ENCODE measurements at places on chromosomes 1 and 21.

GRCh38 chr1:203797948-203798655 is 2.7 kb downstream of the ZBED6 start:
- DNase-seq = peak; percentile 59

- no peak for DNase-seq
Measured at GRCh38 chr1:165856606-165857005, 29.2 kb downstream of the UCK2 start.

DNA sequence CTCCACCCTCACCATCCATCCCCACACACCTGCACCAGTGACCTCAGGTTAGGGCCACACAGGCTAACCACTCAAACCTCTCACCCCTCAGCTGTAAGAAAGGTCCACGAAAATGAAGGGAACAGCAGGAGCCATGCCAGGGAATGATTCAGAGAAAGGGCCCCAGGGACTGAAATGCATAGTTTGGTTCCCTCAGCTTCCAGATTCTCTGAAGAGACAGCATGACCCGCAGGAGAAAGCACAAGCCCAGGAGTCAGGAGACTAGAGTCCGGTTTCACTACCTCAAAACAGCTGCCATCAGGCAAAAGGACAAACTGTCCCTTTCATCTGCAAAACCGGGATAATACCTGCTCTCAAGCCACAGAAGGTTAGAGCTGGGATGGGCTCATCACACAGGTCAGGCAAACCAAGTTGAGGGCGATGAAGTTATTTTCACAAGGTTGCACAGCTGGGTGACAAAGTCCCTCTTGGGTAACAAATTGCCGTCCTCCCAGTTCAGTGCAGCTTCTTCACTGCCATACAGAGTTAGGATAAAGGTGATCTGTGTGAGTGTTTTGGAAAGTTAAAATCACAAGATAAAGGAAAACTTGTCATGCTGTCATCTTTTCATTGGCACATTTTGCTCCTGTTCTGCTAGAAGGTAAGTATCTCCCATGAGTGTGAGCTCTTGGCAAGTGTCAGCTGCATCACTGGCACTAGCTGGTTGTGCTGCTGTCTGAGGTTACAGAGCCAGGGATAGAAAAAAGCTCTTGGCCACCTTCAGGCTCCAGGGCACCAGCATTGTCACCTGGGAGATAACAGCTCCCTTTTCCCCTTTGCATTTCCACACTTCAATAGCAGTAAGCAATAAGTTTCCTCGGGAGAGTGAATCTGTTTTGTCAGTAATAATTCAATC is 120.4 kb downstream of the KCNH1 start:
- DNase-seq = peak; percentile 50

DNA sequence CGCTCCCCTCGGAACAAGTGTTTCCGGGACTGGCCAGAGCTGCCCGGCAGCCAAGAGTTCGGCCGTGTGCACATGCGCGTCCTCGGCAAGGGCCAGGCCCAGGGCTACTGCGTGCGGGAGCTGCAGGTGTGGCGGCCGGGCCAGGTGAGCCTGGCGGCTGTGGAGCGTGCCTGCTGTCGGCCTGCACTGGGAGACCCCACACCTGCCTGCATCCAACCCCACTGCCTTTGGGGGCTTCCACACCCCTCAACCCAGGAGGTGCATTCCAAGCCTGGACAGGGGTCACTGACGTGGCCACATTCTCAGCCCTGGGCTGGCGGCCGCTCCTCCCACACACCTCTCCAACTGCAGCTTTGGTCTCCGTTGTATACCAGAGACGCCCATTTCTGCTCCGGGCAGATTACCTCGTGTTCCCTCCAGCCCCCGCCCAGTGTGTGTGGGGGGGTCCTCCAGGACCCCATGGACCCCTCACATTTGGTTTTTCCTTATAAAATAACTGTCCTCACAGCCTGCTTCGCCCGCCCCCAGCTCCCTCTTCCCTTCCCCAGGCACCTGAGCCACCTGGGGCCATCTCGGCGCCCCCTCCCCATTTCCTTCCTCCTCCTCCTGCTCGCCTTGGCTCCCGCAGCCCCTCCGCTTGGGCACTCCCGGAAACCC is 6.1 kb downstream of the RNF223 start:
- DNase-seq = no peak

DNA sequence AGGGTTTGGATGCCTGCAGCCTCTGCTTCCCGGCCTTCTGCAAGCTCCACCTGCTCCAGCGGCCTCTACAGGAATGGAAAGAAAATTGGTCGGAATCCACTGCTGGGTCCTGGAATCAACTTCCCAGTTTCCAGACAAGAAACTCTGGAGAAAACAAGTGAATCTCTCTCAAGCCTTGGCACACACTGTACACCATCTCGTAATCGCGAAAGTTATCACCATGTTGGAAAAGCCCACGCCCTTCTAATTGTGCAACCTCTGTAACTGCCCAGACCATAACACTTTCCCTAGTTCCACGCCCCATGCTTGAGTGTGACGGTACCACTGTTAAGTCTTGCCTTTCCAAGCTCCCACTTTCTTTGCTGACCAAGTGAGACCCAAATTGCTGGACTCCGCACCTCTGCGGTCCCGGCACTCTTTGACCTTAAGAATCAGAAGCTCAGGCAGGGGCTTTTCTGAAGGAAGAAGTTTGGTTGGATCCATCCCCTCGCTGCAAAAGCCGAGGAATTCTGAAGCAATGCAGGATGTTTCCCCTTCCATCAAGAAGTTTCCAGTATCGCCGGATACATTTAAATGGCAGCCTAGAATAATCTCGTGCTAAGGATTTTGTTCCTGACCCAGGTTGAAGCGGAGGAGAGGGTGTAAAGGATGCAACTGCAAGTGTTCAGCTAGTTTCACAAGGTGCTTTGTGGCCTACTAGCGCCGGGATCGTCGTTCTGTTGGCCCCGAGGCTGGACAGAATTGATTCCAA is 6.2 kb downstream of the NR5A2 start:
- DNase-seq = no peak

- no peak for DNase-seq
Measured at GRCh38 chr1:39656391-39656790, 15.5 kb downstream of the NT5C1A start.

DNA sequence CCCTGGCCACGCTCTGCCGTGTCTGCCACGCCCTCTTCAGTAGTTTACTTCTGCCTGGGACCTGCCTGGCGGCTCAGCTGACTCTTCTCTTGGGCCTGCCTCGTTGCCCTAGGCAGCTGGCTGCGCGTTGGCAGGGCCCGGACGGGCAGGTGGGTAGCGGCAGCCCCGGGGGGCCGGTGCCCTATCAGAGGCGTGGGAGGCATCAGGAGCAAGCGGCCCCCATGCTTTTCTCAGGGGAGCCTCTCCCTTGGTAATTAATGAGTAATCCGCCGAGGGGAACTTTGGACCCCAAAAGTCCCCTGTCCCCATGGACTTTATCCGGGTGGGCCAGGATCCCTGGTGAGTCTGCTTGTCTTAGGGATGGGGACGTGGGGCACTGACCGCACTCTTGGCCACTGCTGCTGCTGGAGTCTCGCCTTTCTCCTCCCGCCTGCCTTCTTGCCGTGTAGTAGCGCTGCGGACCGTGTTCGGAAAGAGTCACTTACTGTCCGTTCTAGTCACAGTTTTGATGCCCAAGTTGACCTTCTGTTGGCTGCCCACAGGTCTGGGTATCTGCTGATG is 22.7 kb downstream of the SKI start:
- DNase-seq = no peak

GRCh38 chr1:230308039-230308438 is 118.1 kb downstream of the PGBD5 start:
- peak; percentile 63 for DNase-seq

GRCh38 chr1:212012034-212012740 is 23.2 kb downstream of the INTS7 start:
- DNase-seq = peak; percentile 74

GRCh38 chr1:65281846-65282245 is 27.5 kb upstream of the DNAJC6 start:
- DNase-seq = no peak

DNA sequence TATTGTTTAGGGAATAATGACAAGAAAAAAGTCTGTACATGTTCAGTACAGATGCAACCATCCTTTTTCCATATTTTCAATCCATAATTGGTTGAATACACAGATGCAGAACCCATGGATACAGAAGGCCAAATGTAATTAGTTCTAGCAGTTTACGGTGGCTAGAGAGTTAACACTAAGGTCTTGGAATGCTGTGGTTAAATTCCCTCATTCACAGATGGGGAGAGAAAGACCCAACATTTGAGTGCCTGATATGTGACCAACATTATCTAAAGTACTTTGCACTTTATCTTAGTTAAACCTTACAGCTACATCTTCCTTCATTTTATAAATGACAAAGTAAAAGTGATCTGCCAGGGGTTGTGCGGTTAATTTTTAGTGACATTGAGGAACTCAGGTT is 5.3 kb downstream of the SCMH1 start:
- peak; percentile 24 for DNase-seq

DNA sequence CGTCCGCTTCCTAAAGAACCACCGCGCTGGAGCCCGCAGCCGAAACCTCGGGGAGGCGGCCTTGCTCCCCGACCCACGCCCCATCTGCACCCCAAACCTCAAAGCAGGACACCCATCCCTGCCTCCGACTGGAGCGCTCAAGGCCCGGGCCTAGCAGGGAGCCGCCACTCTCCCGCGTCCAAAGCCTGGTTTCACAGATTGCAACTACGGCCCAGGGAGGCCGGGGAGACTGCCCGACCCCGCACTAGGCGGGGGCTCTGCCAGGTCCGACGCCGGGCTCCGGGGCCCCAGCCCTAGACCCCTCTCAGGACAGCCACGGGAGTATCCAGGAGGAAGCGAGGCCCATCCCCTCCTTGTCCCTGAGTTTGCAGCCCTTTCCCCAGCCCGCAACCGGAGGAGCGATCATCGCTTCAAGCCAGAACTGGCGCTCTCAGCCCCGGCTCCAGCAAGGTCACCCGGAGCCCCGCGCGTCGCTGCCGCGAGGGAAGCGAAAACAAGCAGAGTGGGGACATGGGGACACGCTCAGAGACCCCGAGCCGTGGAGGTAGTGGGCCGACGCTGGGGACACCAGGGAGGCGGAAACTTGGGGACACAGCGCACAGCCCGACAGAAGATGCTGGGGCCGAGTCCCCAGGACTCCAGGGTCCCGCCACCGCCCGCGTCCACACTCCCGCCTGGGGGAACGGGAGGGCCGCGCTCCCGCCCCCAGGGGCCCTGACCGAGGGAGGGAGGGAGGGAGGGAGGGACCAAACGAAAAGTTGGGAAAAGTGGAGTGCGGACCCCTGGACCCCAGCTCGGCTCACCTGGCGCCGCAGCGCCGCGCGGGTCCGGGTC is 433 bp downstream of the TMEM200B start:
- DNase-seq = peak; percentile 48

DNA sequence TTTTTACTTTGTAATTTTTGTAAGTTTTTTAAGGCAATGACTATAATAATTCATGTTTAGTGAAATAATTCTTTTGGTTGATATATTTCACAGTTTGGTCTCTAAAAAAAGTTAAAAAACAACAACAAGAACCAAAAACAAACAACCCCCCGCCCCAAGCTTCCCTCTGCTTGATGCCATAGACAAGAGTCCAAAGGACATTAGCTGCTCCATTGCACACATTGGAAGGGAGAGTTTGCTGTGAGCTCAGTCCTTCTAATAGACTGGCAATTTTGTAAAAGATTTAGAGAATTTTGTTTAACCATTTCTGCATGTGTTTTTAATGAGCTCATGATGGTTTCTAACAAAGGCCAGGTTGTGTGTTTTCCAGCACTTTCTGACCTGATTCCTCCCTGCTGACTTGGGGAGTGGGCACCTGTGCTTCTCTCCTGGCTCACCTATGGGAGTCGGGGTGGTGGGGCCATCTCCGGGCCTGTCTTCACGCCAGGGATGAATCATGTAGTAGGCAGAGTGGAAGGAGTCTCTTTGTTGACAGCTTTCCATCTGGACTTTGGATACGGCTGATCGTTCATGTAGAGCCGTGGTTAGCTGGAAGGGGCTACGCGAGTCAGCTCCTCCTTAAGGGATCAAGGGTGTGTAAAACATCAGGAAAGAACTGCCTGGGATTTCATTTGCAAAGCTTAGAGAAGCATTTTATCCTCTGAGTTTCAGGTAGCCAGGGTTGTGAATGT is 14.1 kb downstream of the ZBTB18 start:
- DNase-seq = no peak

DNA sequence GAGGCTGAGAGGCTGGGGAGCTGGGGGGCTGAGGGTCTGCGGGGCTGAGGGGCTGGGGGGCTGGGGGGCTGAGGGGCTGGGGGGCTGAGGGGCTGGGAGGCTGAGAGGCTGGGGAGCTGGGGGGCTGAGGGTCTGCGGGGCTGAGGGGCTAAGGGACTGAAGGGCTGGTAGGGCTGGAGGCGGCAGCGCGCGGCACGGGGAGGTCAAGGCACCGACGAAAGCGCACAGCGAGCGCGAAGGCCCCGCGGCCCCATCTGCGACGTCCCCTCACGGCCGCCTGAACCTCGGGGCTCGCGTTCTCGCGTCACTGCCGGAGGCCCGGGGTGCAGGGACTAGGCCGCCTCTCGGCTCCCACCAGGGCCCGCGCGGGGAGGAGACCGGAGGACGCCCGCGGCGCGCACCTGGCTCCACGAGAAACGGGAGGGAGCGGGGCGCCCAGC is 356 bp downstream of the INTS11 start:
- no peak for DNase-seq

- no peak for DNase-seq
Measured at GRCh38 chr1:71774705-71775104, 507.6 kb downstream of the NEGR1 start.

GRCh38 chr1:39047374-39048229 is 21.5 kb downstream of the NDUFS5 start:
- peak; percentile 82 for DNase-seq

- DNase-seq = no peak
Measured at GRCh38 chr1:214101246-214101645, 113.5 kb downstream of the PROX1 start.

- DNase-seq = peak; percentile 30
Measured at GRCh38 chr1:50447961-50448360, 24.7 kb upstream of the DMRTA2 start.

DNA sequence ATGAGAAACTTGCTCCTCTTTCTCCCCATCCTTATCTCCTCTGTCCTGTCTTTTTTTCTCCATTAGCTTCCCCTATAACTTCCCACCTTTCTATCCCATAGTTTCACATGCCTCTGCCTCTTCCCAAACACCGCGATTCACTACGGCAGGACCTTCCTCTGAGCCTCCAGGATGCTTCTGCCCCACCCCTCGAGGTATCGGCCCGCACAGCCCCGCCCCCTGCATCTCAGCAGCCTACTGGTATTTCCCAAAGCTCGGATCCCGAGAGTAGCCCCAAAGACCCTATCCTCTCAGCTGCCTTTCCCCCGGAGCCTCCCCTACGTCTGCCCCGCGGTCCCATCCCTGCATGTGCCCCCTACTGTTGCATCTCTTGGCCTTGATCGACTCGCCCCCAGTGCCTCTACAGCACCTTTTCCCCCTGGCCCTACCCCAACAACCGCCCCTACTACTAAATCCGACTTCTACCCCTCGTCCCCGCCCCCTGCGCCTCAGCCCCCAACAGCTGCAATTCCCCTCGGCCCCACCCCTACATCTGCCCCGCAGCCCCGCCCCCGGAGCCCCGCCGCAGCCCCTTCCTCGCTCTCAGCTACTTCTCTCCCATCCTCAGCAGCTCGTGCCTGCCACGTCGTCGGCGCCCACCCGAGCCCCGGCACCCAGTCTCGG is 512 bp downstream of the PIAS3 start:
- peak; percentile 55 for DNase-seq

DNA sequence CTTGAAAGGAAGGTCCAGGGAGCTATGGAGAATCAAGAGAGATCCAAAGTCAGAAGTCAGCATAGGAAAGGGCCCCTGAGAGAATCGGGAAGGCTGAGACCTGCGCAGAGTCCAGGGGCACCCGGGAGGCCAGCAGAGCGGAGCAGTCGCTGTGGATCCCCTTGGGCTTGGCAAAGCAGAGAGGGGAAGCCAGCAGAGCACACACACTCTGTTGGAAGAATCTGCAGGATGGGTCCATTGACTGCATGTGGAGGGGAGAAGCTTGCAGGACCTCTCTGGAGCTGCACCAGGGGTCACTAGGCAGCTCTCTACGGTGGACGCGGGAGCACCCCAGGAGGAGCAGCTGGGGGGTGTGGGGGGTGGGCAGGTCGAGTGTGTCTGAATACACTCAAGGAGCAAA is 6.4 kb downstream of the RIPK4 start:
- no peak for DNase-seq

All from EH (cell line).